Epithelial cell of proximal tubule (primary cell): ENCODE measurements at places on chromosomes 6 and 20. TPM values are rescaled to one million over a fixed set of nuclear protein-coding genes. Genes with fewer than 3 reads are reported as not detected.

The SFTA2 gene
- total RNA-seq: 8.2 and 8.7 TPM in 2 replicates

The TRIM40 gene
- not detected in 2 replicates for total RNA-seq

The C4B gene
- 1.1 and 1.2 TPM in 2 replicates for total RNA-seq

The ULBP3 gene
- total RNA-seq: 8.2 and 16.6 TPM in 2 replicates

The CST1 gene
- total RNA-seq: not detected in 2 replicates

The LY6G5C gene
- total RNA-seq: 0.94 and 1.1 TPM in 2 replicates

The CLPSL2 gene
- not detected in 2 replicates for total RNA-seq

The FOXF2 gene
- not detected in 2 replicates for total RNA-seq

The SPATS1 gene
- total RNA-seq: not detected in 2 replicates

The BPIFB2 gene
- total RNA-seq: not detected in 2 replicates

The HLA-DQA2 gene
- total RNA-seq: not detected in 2 replicates

DNA sequence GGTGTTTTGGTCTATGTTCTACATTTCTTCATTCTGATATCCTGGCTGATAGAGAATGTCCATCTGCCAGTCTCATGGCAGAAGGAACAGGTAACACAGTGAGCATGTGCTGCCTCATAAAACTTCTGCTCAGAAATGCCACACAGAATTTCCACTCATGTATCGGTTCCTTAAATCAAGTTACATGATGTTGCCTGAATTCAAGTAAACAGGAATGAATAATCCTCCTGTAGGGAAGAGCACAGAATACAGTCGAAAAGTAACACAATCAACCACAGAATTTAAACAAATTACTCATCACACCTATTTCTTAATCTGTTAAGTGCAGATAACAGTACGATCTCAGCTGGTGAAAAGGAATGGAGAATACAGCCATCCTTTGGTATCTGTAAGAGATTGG is 74.7 kb downstream of the FAM217A start:
- DNase-seq: no peak

DNA sequence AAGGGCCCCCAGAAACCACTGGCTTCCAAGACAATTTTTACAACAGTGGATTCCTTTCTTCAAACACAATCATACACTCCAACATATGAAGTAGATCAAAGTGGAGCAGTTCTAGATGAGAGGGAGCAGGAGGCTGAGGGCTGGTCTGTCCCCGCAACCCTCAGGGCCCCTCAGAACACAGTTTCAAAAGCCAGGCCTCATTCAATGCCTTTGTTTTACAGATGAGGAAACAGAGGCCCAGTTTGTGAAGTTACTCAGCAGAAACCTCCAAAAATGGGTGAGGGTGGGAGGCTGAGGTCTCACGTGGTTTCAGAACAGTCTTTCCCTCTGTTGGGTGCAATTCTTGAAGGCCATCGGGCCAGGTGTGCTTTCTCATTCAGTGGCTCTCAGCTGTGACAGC is 134.9 kb downstream of the SCML4 start:
- no peak for DNase-seq

GRCh38 chr6:157246048-157246630 is 77.2 kb downstream of the TMEM242 start:
- DNase-seq: no peak

GRCh38 chr6:14316651-14317386 is 199.2 kb downstream of the CD83 start:
- DNase-seq: no peak

GRCh38 chr6:118335325-118335816 is 212.7 kb upstream of the PLN start:
- DNase-seq: no peak

- DNase-seq: no peak
These were observed 319.7 kb upstream of the MAN1A1 start for GRCh38 chr6:119669221-119669620.

- DNase-seq: no peak
These were observed 76.5 kb upstream of the OPRM1 start for GRCh38 chr6:153962555-153962954.

- no peak for DNase-seq
These were observed 155.4 kb downstream of the DLL1 start for GRCh38 chr6:170135461-170135820.

- DNase-seq: no peak
These were observed 68.1 kb upstream of the SLC22A16 start for GRCh38 chr6:110544472-110544871.

DNA sequence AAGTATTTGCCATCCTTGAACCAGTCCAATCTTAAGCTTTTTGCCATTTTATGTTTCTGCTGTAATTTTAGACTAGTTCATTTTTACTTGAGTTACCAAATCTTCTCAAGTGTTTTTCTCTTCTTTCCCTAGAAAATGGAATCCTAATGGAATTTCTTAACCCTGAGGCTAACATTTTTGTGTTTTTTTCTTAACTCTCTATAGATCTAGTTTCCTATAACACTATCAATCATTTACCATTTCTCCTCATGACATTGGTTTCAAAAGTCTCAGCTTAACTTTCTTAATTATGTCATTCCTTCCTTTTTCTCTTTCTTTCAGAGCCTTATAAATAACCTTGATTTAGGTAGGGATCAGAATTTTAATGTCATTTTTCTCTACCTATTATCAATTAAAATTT is 54.8 kb downstream of the SENP6 start:
- no peak for DNase-seq

DNA sequence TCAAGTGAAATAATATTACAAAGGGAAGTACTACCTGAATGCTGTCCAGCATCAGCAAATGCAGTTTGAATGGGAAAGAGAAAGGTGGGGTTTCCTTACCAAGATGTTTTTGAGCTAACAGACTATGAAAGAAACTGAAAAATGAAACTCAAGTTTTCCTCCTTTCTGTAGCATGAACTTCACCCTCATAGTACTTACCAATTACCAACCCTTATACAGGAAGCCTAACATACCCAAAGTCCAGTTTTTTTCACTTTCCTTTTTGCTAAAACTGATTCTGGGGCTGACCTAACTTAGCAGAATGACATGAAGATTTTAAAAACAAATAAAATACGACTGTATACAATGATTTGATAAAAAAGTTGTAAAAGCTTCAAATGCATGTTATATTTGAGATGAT is 5.2 kb downstream of the ZNFX1 start:
- DNase-seq: no peak

DNA sequence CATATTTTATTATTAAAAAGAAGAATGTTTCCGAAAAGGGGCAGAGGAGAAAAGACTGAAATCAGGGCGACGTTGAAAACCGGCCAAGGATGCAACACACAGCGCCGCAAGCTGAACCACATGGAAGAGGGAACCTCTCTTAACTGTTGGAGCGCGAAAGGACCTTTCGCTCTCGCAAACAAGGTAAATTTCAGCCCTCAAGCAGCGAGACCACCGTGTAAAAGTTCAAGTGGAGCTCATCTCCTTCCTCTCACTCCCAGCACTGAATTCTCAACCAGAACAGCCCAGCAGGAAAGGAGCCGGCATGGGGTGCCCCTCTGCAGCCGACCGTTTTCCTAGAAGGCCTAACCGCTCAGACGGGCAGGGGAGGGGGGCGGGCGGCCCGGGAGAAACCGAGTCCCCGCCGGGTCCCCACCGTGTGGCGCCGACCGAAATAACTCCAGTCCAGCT is 621 bp downstream of the GPR63 start:
- DNase-seq: no peak

DNA sequence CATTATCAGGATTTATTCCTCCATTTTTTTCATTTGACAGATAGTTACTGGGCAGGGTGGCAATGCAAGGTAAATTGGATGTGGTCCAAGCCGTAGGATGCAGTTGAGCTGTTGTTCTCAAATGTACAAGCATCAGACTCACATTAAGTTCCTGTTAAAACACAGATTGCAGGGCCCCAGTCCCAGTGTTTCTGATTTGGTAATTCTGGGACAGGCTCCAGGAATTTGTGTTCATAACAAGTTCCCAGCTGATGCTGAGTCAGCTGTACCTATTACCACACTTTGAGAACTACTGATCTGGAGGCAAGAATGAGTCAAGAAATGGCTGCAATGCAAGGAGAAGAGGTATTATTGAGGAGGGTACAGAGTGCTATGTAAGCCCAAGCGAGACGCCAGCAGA is 11.7 kb downstream of the TMEM244 start:
- DNase-seq: peak; percentile 37

- no peak for DNase-seq
These were observed 133.1 kb upstream of the PTPRT start for GRCh38 chr20:43322851-43323250.

- no peak for DNase-seq
These were observed 20.4 kb upstream of the MEP1A start for GRCh38 chr6:46772762-46773161.

DNA sequence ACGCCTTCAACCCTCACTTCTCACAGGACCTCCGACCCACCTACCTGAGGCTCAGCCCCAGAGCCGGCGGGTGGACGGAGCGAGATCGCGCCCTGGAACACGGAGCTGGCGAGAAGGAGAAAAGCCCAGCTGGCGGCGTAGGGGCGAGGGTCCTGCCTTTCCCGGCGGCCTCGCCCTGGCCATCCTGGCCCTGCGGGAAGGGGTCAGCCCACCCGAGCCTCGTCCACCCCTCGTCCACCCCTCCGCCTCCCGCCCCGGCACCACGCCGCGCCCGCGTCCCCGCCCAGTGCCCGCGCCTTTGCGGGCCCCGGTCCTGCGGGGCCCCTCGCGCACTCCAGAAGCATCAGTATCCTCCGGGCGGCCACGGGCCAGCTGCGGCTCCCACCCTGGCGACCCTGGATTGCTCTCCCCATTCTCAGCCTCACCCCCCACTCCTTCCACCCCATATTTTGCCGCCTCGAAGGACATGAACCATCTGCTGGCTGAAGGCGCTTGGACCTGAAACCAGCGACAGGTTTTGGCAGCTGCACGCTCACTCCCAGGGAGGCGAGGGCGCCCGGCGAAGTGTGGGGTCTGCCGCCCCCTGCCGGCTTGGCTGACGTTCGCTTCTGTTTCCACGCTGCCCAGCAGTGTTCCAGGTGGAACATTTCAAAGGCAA is 65.1 kb downstream of the PLG start:
- DNase-seq: no peak

DNA sequence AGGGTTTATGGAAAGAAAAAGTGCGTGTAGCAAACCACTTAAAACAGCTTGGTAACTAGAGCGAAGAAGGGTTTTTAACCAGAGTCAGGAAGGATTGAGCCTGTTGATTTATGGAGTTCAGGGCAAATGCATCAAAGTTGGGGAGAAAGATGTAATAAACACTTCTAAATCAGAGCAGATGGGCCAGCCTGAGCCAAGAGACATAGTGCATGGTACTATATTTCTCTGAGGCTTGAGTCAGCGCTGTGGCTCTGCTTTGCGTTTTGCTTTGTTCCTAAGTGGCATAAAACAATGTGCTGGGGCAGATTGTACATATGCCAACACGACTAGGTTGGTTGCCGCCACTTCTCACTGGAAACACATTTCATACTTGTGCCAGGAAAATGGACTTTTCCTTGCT is 111.3 kb downstream of the BCKDHB start:
- no peak for DNase-seq

DNA sequence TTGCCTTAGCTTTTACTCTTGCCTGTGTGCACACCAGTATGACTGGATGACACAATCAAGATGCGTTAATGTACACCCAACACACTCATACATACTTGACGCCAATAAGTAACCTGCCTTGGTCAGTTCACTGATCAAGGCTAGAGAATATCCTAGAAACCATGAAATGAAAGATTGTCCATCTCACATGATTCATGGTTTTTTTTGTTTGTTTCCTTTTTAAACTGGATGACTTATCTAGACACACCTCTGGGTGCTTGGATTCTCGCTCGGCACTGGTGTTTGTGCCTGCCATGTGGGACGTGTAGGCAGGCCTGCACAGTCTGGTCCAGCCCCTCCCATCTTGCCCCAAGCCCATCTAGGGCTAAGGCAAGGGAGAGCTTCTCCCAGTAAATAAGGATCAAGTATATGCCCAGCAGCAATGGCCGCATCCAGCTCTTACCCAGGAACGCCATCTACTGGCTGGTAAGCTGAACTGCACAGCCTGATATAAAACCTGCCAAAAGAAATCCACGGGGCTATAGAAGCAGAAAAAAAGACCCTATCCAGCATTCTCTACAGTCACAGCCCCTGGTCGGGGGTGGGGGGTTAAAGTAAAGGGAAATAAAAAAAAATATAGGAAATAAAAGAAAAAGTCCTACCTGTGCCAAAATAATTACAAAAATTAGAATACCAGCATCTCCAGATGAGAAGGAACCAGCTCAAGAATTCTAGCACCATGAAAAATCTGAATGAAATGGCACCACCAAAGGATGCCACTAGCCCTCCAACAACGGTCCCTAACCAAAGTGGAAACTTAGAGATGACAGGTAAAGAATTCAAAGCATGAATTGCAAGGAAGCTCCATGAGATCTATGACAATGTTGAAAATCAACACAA is 73.3 kb downstream of the OTOR start:
- peak; percentile 78 for DNase-seq

- DNase-seq: no peak
These were observed 4.2 kb upstream of the BMP6 start for GRCh38 chr6:7721649-7722048.

- DNase-seq: no peak
These were observed 197.4 kb upstream of the KCNQ5 start for GRCh38 chr6:72424476-72424875.

DNA sequence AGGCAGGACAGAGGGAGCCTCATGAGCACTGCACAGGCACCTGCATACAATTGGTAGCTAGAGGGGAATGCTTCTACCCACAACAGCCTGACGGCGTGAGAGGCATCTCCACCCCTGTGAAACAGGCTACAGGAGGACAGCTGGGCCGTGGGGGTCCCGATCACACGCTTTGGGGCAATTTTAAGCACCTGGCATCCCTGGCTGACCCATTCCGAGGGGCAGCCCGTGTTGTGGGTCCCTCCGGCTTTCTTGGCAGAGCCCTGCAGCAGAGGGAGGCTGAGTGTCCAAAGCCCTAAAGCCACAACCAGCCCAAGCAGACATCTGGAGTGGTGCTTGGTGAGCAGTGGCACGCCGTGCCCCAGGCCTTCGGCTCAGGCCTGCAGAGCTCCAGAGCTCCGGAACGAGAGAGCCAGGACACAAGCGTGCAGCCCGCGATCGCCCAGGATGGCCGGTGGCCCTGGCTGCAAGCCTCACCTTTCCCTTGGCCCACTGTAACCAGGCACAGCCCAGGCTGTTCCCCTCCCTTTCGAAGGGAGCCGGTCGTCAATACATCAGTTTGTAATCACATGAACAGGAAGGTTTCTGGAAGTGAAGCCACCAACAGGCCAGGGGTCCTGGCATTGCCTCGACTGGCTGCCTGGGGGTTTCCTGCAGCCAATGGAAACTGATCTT is 81.4 kb downstream of the DLL1 start:
- DNase-seq: no peak

- DNase-seq: no peak
These were observed 73.9 kb downstream of the DCDC2 start for GRCh38 chr6:24284006-24284405.

DNA sequence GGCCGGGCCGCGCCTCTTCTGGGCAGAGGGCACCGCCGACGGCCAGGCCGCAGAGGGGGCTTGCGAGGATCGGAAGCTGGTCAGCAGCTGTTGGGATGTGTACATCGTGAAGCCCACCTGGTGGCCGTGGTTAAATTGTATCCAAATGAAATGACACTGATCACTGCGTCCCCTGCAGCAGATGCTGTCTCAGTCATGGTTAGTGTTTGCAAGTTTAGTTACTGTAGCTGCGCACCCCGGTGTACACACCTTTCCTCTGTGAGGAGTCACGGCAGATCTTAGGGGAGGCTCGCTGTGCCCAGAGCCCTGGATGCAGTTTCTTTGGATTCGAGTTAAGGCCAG is 653 bp downstream of the NAA20 start:
- DNase-seq: no peak

GRCh38 chr20:14992961-14993360 is 655.5 kb upstream of the FLRT3 start:
- no peak for DNase-seq

- DNase-seq: no peak
These were observed 706 bp downstream of the ZNF184 start for GRCh38 chr6:27472182-27472616.
